Lung microvascular endothelial cell (primary cell): ENCODE measurements at places on chromosomes 1 and 21.
A peak's percentile ranks its signal among the peaks of the same experiment; 100 is the strongest.

DNA sequence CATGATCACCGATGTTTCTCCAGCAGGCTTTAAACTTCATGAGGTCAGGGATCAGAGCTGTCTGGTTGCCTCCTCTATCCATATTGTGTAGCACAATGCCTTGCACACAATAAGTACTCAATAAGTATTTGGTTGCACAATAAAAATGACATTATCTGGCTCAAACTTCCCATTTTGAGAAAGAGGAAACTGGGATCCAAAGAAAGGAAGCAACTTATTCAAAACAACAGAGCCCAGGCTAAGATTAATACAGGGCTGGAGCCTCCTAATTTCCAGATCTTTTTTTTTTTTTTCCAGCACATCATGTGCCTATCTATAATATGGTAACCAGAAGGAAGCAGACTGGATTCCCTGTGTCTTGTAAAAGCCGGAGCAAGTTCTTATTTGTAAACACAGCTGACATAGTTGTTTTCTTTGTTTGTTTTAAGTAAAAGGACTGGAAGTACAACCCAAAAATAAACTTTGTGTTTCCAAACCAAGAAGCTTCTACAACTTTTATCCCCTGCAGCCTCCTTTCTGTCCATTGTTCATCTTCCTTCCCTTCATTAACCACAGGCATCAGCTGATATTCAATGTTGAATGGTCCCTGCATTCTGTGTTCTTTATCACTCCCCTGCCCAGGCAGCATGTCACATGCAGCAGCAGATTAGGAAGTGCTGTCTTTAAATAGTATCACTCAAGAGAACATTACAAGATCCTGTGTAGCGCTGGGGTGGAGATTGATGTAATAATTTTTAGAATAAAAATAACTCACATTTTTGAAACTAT is 71.2 kb upstream of the HOOK1 start:
- DNase-seq: peak; percentile 72

GRCh38 chr1:97209381-97209957 is 487.9 kb downstream of the PTBP2 start:
- DNase-seq: peak; percentile 4

DNA sequence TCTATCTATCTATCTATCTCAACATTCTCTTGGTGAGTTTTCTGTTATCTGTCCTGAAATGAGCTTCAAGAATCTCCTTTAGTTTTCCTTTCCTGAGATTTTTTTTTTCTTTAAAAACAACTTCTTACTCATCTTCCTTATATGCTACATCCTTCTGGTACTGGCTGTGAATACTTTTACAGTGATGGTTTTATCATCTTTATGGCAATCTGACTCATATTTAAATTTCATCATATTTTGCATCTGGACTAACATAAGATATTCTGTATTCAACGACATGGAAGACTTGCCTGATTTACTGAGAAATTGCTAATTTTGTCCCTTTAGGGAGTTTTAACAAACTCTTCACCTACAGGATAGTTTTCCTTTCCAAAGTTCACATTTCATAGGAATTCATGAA is 33.0 kb downstream of the PDE4B start:
- peak; percentile 41 for DNase-seq

DNA sequence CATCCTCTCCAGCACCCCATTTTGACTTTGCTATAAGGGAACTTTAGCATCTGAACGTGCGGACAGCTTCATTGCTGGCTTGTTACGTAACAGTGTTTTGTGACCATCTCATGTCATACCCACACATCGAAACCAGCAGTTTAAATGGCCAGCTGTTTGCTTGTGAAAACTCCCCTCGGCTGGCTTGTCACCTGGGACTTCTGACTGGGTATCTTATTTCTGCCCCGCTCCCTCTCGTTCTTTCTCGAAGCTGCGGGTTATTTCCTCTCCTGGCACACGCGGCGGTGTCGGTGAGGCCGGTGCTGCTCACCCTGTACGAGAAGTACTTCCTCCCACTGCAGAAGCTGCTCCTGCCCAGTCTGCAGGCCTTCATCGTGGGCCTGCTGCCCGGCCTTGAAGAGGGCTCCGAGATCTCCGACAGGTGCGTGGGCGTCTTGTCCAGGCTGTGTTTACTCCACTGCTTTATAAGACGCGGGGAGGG is 43.5 kb downstream of the DOP1B start:
- DNase-seq: no peak

GRCh38 chr1:150976879-150977694 is 2.5 kb upstream of the CERS2 start:
- DNase-seq: peak; percentile 22

DNA sequence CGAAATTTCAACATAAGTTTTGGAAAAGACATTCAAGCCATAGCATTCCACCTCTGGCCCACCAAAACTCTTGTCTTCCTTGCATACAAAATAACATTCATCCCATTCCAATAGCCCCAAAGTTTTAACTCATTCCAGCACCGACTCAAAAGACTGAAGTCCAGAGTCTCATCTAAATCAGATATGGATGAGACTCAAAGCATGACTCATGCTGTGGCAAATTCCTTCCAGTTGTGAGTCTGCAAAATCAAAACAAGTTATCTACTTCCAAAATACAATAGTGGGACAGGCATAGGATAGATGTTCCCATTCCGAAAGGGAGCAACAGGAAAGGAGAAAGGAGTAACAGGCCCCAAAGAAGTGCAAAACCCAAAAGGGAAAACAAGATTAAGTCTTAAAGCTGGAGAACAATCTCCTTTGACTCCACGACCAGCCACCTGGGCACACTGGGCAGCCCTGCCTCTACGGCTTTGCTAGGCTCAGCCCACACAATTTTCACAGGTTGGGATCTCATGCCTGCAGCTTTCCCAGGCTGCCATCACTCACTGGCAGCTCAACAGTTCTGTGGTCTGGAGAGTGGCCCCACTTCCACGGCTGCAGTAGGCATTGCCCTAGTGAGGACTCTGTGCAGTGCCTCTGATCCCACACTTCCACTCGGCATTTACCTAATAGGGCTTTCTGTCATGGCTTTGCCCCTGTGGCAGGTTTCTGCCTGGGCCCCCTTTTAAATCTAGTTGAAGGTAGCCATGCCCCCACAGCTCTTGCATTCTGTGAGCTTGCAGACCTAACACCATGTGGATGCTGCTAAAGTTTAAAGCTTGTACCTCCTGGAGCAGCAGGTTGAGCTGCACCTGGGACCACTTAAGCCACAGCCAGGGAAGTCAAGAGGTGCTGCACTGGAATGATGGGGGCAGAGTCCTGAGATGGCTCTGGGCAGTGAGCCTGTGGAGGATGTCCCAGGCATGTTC is 51.0 kb downstream of the RUNX3 start:
- no peak for DNase-seq

DNA sequence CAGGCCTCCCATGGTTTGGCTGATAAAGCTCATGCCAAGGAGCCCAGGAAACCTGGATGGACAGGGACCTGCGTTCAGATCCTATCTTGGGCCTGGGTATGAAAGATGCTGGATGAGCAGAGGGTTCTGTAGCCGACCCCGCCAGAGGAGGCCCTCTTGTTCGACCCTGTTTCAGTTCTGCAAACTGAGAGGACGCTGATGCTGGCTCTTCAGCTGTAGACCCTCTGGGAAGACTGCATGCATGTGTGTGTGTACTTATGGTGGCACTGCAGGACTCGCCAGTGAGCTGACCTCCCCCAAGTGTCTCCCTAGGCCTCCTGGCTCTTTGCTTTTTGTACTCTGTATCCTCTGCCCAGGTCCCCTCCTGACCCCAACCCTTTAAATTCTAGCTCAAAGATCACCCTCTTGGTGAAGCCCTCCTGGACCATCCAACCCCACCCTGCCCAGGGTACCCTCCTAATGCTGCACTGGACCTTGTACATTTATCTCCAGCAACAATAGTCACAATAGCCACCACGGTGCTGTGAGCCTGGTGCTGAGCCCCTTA is 1.6 kb downstream of the EPS8L3 start:
- no peak for DNase-seq

GRCh38 chr1:157659576-157660247 is 40.9 kb downstream of the FCRL3 start:
- no peak for DNase-seq

GRCh38 chr1:202164271-202165037 is 4.1 kb upstream of the PTPN7 start:
- DNase-seq: no peak

DNA sequence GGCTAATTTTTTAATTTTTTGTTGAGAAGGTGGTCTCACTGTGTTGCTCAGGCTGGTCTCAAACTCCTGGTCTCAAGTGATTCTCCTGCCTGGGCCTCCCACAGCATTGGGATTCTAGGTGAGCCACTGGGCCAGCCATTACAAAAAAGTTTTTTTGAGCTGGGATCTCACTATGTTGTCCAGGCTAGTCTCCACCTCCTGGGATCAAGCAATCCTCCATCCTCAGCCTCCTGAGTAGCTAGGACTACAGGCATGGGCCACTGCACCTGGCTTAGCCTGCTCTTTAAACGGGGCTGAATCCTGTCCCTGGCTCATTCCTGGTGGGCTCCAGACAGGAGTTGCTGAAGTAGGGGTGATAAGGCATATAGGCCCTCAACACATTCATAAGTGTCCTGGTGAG is 2.5 kb downstream of the TAS1R1 start:
- DNase-seq: no peak

DNA sequence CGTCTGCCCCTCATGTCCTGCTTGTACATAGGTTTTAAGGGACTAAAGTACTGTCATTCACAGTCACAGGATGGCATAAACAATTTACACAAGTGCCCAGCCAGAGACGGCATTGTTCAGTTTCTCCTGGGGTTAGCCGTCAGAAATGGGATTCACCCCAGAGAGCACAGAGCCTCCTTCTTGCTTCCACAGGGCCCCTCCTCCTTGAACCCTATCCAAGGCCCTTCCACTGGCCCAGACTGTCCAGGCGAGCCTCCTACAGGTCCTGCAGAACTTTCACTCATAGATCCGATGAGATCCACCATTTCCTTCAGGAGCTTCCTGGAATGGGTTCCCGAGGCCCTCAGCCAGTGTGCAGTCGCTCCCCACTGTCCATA is 10.0 kb downstream of the AVPR1B start:
- DNase-seq: no peak

DNA sequence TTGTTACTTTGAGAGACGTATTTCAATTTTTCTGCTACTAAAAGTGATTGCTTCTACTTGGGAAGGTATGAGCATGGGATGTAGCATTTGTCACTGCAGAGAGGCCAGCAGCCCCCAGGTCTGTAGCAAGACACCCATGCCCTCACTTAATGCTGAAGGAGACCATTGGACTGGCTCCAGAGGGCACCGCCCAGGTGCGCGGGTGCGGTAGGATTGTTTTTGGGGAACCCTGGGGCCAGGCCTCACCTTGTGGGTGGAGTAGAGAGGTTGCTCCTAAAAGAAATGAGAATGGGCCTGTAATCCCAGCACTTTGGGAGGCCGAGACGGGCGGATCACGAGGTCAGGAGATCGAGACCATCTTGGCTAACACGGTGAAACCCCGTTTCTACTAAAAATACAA is 30.6 kb upstream of the IFNGR2 start:
- DNase-seq: no peak

- DNase-seq: no peak
These were observed 4.4 kb upstream of the SLC16A1 start for GRCh38 chr1:112960384-112960783.

DNA sequence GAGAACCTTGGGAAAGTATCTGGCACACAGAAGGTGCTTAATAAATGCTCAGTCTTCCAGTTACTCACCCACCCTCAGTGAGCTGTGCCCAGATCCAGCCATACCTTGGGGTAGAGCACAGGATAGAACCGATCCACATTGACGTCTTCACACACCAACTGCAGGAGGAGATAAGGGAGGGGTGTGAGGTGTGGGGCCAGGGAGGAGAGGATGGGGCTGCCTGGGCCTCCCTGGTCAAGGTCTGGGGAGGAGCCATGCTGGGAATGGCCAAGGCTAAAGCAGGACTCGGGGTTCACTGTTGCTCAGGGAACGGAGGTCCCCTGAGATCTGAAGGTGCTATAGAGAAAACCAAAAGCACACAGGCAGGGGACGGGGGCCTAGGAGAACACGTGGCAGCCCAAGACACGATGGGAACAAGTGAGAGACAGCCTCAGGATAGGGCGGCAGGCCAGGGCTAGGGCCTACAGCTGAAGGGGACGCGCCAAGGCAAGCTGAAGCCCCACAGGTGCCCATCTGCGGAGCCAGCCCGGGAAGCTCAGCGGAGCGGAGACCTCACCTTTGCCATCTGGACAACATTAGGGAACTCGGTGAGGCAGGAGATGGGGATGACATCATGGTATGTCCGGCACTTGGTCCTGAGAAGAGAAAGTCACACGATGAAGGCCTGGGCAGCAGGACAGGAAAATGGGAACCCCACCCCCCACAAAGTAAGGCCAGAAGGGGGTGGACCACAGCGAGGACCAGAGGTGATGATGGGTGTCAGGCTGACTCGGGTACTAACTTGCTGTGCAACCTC is 55.9 kb downstream of the RAP1GAP start:
- DNase-seq: no peak

GRCh38 chr1:29563571-29563970 is 327.2 kb downstream of the PTPRU start:
- peak; percentile 95 for DNase-seq

GRCh38 chr1:53104289-53104913 is 38.0 kb downstream of the SLC1A7 start:
- DNase-seq: no peak

DNA sequence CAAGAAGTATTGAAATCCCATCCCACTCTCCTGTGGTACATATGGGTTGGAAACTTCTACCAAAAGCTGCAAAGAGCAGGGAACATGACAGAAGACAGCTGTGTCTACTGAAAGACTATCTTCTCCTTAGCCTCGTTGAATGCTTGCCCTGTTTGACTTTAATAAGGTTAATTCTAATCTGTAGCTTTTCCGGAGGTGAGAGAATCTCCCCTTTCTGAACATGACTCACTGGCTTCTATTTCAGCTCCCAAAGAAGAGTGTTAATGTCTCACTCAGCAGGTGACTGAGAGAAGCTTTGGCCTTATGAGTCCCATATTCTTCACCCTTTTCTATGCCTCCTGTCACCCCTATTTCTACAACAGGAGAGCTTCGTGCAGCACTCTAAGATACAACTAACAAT is 88.3 kb downstream of the HHIPL2 start:
- no peak for DNase-seq

- no peak for DNase-seq
These were observed 46.0 kb downstream of the PTPRU start for GRCh38 chr1:29282135-29282923.

GRCh38 chr1:98467122-98467521 is 194.4 kb upstream of the SNX7 start:
- DNase-seq: no peak

GRCh38 chr1:30603081-30603858 is 120.1 kb downstream of the MATN1 start:
- DNase-seq: no peak
